ENCODE measurements at places on chromosomes 1 and 21.

DNA sequence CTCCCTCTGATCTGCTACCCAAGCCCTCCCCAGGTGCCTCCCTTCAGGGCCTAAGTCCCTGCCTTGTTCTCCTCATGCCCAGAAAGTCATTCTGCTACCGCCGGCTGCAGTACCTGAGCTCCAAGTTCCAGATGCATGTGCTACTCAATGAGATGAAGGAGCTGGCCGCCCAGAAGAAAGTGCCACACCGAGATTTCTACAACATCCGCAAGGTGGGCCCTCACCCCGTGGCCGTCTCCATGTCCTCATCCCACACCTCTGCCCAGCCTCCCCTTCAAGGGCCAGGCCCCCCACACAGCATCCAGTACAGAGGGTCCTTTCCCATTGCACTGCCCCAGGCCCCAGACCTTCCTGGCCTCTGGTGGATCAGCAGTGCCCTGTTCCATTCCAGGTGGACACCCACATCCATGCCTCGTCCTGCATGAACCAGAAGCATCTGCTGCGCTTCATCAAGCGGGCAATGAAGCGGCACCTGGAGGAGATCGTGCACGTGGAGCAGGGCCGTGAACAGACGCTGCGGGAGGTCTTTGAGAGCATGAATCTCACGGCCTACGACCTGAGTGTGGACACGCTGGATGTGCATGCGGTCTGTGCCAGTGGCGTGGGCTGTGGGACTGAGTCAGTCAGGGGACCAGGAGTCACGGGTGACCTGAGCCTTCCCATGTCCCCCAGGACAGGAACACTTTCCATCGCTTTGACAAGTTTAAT lies 8.2 kb downstream of the AMPD2 start:
- no peak for DNase-seq

GRCh38 chr1:172970186-172970585 lies 80.6 kb downstream of the TNFSF18 start:
- no peak for DNase-seq

GRCh38 chr21:39316729-39317128 lies 3.3 kb upstream of the BRWD1 start:
- DNase-seq, result no peak

DNA sequence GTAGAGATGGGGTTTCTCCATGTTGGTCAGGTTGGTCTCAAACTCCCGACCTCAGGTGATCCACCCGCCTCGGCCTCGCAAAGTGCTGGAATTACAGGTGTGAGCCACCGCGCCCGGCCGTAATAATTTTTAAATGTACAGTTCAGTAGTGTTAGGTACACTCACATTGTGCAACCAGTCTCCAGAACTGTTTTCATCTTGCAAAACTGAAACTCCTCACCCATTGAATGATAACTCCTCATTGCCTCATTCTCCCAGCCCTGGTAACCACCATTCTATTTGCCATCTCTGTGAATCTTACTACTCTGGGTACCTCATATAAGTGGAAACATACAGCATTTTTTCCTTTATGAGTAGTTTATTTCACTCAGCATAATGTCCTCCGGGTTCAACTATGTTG lies 3.4 kb downstream of the NLRP3 start:
- DNase-seq, result no peak

DNA sequence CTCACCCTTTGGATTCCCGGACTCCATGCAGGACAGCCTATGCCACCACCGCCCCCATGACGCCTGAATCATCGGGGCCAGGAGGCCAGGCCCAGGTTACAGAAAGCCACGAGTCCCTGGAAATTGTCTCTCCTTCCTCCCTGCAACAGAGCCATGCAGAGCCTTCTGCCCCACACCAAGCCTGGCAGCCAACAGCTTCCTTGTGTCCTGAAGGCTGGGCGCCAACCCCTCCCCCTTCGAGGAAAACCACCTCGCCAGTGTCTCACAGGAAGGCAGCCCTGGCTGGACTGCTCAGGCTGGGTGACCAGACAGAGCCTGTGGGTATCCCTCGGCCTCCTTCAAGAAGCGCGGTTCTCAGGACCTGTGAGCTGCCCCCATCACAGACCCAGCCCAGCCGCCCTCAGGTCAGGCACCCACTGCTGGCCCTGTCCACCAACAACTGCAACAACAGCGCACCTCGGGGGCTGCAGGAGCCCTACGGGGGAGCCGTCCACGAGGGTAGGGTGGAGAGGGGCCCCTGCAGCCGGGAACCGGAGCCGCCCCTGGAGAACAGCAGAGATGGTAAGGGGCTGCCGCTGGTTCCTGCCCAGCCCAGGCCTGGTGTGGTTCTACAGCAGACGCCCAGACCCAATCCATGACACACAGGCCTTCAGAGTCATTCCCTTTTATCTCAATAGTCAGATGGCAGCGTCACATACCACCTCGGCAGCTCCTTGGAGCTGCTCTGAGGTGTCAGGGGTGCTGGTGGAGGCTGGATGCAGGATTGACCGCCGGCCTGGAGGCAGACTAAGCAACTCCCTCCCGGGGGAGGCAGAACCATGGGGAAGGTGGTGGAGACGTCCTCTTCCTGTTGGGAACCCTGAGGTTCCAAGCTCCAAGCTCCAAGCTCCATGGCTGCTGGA lies 23.7 kb downstream of the KIAA1614 start:
- no peak for DNase-seq

DNA sequence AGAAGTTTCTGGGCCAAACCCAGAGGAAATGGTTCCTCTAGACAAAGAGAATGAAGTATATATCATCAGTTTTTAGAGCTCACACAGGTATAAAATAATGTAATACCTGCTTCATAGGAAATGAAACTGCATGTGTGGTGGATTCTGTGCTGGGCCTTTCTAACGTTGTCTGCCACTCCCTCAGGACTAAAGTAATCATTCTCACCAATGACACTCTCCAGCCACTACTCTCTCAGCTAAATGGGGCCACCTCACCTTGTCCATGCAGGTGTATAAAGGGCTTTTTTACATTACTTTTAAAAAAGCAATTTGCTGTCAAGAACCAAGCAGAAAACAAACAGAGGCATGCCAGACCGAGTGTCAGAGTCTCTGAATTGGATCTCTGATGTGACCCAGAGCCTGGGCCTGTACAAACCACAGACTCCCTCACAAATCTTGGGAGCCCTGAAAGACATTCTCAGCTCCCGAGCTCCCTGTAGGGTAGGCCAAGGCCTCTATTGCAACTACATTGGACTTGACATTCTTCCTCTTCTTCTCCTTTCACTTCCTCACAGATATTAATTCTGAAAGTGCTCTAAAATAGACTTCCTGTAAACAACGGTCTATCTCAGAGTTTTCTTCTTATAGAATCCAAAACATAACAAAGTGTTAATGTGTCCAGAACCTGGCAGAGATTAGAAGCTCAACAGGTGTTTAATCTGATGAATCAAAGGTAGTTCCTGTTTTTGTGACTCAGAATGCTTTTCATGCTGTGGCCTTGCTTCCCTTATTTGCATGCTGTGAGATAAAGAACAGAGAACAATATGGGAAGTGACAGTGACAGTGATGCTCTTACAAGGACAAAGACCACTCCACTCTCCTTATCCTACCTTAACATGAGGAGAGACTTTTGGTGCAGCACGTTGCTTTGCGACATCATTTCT lies 8.6 kb downstream of the AIM2 start:
- DNase-seq, result no peak

- no peak for DNase-seq
Measured at GRCh38 chr1:109882288-109883245, 28.1 kb upstream of the CSF1 start.

GRCh38 chr1:237804516-237804915 lies 86.2 kb downstream of the ZP4 start:
- no peak for DNase-seq

- DNase-seq, result no peak
Measured at GRCh38 chr1:162605225-162605927, 26.9 kb upstream of the DDR2 start.

- no peak for DNase-seq
Measured at GRCh38 chr1:42922687-42923366, 35.8 kb downstream of the SLC2A1 start.

Data from activated naive CD4-positive, alpha-beta T cell (primary cell).